ENCODE measurements at places on chromosomes 5 and 9.

DNA sequence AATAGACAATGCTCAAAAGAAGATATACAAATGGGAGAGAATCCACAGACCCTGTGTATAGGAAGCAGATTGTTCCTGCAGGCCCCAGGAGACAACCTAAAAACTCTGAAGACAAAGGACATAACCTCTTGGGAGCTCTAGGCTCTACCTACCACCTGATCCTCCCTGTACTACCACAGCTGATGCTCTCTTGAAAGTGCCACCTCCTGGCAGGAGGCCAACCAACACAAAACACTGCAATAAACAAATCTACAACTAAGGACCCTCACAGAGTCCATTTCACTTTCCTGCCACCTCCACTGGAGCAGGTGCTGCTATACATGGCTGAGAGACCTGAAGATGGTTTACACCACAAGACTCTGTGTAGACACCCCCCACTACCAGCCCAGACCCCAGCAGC, 49.0 kb downstream of the STARD4 start:
- DNase-seq, result no peak

GRCh38 chr9:7145361-7146069, 387.7 kb downstream of the KDM4C start:
- DNase-seq, result no peak

DNA sequence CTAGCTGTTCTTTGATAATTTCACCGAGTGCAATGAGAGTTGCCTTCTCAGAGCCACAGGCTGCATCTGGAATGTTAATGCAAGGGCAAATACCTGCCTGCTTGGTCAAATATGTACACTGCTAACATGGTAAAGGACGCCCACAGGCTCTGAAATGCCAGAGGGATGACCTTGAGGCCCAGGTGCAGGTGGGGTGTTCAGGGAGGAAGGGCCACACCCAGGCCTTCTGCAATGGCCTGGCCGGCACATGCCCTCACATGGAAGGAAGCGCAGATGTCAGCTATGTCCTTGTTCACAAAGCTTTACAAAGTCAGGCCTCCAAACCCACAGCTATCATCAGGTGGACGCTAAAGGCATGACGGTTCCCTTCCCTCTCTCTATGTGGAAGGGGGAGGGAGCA, 48.6 kb downstream of the HRH2 start:
- DNase-seq, result no peak

- no peak for DNase-seq
Measured at GRCh38 chr9:99820685-99821395, 845 bp upstream of the NR4A3 start.

- no peak for DNase-seq
Measured at GRCh38 chr5:173866243-173866857, 21.8 kb upstream of the CPEB4 start.

GRCh38 chr5:79560771-79561524, 47.0 kb upstream of the HOMER1 start:
- DNase-seq, result no peak

- DNase-seq, result no peak
Measured at GRCh38 chr5:103487218-103487617, 75.4 kb downstream of the NUDT12 start.

GRCh38 chr5:78362220-78362619, 1.8 kb downstream of the SCAMP1 start:
- DNase-seq, result no peak

DNA sequence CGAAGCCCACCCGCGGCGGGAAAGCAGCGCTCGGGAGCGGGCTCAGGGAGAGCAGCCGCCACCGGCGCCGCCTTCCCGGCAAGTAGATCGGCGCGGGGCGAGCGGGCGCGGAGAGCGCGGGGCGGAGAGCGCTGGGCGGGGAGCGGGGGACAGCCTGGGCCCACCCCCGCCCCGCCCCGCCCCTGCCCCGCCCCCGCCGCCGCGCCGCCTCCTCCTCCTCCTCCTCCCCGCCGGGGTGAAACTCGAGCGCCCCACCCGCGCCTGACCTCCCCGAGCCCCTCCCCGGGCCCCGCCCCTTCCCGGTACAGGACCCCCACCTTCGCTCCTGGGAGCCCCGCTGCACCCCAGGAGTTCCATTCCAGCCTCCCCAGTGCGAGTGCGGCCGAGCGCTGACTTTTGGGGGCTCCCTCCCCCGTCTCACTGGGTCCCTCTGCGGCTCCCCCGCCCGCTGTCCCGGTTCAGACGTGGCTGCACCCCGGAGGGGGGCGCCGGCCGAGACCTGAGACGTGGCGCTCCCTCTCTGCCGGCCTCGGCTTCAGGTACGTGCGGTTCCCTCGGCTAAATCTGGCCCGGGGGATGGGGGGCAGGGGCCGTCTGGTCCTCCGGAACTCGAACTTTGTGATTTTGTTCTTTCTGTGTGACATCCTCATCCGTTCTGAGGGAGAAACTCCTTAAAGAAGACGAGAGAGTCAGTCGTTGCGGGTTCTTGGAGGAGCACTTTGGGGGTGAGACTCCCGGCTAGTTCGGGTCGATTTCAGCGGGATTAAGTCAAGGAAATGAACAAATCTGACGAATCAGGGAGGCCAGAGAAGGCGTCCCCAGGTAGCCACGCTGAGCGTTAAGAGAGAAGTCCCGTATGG, at the start of gene SEMA5A:
TSS of gene SEMA5A (minus strand) at position 84 of the 860 bp plus-strand sequence. CDS start 166,129 bp downstream, outside the sequence.
- DNase-seq, result peak; percentile 90

DNA sequence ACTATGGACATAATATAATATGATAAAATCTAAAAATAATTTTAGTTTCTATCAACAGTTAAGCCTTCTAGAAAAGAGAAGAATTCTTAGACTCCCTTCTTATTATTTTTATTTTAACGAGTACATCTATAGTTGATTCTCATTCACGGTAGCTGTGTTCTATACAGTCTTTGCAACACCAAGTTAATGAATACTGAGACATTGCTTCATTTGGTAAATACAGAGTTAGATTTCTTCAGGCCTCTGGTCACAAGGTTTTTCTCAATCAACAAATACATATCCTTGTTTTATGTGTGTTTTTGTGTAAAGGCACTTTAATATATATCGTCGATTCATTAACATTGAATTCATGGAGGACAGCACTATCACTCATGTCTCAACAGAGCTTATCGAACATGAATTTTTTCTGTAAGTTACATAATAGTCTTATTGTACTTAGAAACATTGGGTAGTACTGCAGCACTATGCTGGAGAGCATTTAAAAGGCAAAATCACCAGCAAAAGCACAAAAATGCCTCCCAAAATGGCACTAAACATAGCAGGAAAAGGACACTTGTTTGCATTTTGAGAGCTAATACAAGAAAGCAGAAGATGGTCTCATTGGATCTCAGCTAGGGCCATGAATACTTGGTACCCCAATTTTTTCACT, 239.0 kb downstream of the FGF10 start:
- no peak for DNase-seq

- no peak for DNase-seq
Measured at GRCh38 chr9:106059886-106060285, 365.5 kb downstream of the TMEM38B start.

DNA sequence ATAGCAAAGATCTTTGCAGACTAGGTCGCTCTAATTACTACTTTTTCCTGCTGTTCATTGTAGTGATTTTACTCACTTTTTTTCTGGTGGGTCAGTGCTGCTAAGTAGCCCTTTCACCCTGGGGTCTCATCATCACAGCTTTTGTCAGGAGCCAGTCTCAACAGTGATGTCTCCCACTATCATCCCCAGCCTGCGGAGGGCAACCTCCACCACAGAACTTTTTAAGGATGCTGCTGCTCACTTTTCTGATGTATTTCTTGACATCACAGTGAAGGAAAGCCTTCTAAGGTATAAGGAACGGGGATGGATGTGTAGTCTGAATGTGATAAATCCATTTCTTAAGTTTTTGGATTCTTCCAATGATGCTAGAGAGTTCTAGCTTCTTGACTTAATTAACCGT, 242.5 kb upstream of the RIOK2 start:
- no peak for DNase-seq

DNA sequence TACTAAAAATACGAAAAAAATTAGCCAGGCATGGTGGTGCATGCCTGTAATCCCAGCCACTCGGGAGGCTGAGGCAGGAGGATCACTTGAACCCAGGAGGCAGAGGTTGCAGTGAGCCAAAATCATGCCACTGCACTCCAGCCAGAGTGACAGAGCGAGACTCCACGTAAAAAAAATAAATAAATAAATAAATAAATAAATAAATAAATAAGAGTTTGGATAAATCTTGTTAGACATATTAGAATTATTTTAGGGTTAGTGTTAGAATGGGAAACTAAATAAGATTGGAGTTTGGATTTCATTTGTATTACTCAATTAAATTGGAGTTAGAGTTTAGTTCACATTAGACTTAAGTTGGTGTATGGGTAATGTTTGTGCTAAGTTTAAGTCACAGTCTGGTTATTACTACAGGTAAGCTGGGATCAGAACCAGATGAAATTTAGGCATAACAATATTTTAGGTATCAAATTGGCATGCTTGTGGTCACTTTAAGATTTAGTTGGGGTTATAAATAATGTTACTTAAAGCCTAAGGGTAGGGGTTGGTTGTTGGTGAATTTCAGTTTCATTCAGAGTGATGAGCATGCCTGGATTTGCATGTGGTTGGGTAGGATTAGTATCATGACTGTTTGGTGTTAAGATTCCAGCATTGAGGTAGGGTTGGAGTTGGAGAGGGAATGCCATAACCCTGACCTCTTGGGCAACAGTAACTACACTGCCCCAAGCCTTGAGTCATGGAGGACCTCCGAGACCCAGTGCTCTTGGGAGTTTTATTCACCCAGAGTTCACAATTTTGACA, 3.3 kb downstream of the OR5C1 start:
- DNase-seq, result no peak

DNA sequence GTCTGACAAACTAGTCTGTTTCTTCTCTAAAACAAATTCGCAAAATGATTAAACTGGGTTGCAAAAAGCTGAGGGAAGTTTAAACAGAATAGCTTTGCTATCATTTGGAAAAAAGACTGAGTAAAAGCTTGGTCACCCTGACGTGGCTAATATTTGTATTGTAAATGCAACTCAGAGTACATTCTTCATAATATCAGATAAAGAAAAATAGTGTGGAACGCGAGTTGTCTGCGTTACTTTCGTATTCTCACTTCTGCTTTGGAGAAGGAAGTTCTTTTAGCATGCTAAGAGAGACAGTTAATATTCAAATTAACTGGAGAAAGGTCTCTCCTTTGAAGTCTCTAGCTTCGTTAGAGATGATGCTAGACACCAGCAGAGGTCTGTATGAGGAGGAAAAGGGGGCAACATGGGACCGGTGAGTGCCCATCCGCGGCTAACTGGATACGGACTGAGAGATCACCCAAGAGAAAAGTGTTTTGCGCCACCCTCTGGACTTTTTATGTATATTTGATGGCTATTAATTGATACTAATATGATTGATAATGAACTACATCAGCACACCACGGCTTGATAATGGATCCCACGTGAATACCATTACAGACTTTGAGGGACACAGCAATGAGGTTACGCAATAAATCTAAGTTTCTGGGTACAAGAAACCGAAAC, 2.9 kb upstream of the CNTRL start:
- no peak for DNase-seq

DNA sequence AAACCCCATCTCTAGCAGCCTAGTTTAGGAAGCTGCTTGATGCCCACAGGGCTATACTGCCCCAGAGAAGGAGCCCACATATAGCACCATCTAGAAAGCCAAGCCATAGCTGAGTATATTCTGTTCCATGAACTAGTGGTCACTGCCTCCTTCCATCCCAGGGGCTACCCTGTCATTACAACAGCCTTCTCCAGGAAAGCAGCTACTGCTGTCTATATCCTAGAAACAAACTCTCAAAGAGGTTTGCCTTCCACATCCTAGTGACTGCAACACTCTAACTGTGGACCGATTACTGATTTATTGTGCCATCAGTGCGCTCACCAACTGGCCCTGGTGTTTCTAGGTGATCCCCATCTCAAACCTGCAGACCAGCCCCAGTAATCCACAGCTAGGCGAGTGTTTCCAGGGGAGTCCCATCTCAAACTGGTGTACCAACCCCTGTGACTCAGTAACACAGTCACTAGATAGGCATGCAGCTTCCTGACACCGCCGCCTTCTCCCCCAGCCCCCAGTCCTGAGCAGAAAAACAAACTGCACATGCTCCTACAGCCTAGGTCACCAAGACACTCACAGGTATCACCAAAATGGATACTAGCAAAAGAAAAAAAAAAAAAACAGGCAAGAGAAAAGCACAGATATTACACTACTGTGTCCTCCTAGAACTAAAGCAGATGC, 14.8 kb downstream of the SPTLC1 start:
- DNase-seq, result no peak

DNA sequence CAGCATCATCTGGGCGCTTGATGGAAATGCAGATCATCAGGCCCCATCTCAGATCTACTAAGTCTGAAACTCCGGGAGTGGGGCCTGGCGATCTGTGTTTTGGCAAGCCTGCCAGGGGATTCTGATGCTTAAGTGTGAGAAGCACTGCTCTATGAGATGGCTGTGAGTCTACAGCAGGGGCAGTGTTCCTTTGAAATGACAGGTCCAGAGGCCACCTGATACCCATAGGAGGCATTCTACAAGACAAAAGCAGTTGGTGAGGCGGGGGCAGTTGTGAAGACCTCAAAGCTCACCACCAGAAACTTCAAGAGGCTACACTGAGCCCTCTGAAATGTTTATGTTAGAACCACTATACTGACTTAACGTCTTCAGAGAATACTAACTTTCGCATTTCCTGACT, 86.9 kb upstream of the SPATA31D4 start:
- no peak for DNase-seq

- DNase-seq, result no peak
Measured at GRCh38 chr9:126508171-126508591, 105.5 kb upstream of the LMX1B start.

- no peak for DNase-seq
Measured at GRCh38 chr9:89536145-89536574, 38.2 kb upstream of the SEMA4D start.

- DNase-seq, result no peak
Measured at GRCh38 chr9:116282597-116282996, 129.0 kb downstream of the PAPPA start.

- DNase-seq, result no peak
Measured at GRCh38 chr5:146428658-146429057, 18.5 kb upstream of the TCERG1 start.
